ENCODE measurements at places on chromosomes 5 and 9.

- no peak for DNase-seq
Observed at GRCh38 chr9:37350486-37351190, 71.9 kb upstream of the GRHPR start.

GRCh38 chr9:97940233-97940632 lies 2.3 kb upstream of the HEMGN start:
- no peak for DNase-seq

DNA sequence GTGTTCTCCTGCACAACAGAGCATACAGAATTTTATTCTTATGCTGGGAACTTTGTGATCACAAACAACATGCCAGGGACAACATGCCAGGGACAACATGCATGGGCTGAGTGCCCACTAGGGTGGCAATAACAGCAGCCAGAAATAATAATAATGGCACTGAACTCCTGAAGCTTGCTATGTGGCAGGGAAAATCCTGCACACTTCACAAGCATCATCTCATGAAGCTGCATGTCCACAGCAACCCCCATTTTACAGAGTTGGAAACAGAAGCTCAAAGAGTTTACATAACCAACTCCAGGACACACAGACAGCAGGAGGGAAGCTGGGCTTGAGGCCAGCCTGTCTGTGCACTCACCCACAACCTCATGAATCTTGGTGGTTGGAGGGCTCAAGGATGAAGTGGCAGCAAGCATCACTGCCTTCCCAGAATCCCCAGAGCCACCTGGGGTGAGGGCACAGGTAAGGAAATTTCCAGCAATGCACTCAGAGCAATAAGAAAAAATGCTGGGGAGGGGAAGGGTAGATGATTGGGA lies 111.4 kb downstream of the GABBR2 start:
- DNase-seq = no peak

DNA sequence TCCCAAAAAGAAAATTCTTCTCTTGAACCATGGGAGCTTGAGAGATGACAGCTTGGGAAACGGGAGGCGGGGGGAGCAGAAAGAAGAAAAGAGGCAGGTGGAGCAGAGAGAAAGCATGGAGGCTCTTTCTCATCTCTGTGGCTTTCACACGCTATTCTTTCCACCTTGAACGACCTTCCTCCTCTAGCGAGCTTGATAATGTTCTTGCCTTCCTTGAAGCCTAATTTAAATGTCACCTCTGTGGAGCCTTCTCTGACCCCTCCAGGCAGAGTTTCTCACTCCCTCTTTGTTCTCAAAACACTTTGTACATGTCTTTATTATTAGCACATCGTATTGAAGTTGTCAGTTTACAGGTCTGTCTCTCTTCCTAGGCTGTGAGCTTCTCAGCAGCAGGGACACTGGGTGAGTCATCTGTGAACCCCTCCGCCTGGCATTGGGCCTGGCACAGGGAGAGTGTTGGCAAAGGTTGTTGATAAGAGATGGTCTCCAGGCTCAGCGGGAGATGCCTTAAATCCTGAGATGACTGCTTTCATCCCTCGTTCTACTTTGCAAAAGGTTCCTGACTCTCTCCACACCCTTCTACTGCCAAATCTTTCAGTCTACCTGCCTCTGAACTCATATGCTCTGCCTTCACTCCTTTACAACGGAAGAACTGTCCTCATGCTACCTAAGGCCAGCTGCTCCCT lies 14.1 kb upstream of the STRBP start:
- DNase-seq = no peak

GRCh38 chr9:123523001-123523400 lies 167.0 kb downstream of the CRB2 start:
- DNase-seq = no peak

- DNase-seq = no peak
Observed at GRCh38 chr9:112743216-112743836, 7.2 kb upstream of the SNX30 start.

DNA sequence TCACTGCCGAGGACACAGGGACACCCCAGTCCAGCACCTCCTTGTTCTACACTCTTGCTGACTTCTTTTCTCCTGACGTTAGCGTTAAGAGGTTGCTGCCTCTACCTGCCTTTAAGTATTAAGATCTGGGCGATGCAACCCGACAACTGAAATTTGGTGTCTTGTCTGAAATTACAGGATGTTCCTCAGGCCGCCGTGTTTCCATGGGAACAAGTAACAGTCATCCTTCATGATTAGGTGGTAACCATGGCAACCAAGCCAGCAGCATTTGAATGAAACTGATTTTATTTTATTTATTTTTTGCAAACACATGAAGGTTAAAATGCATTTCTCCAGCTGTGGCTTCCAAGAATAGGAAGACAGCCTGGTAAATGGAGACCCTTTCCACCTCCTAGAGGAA lies 20.8 kb downstream of the DAB2IP start:
- no peak for DNase-seq

GRCh38 chr5:172886476-172886875 lies 52.4 kb downstream of the ERGIC1 start:
- DNase-seq = no peak

DNA sequence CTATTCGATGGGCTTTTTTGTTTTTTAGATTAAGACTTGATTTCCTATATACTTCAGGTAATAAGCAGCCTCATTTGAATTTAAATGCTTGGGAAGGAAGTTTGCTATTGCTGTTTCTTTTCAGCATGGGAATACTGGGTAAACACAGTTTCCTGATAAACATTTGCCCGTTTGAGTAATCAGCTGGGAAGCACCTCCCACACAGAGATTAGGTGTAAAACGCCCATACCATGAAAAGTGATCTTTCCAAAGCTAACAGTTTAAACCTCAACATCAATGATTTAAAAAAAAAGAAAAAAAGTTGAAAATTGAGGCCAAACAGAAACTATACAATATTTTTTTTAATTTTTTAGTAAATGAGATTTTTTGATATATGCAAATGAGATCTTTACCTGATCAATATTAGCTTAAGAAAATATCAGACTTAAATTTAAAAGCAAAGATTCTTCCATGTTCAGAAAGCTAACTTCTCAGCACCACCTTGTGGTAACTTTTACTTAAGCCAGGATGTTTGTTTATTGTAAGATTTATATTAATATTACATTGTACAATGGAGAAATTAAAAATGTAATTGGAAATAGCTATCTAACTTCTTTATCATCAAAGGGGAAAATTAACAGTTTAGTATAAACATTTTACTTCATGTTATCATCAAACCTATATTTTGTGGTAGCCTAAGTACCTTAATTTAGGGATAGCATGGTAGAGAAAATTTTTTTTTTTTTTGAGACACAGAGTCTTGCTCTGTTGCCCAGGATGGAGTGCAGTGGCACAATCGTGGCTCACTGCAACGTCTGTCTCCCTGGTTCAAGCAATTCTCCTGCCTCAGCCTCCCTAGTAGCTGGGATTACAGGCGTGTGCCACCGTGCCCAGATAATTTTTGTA lies 39.8 kb downstream of the F2RL2 start:
- no peak for DNase-seq

GRCh38 chr9:117153021-117153420 lies 261.8 kb downstream of the ASTN2 start:
- no peak for DNase-seq

DNA sequence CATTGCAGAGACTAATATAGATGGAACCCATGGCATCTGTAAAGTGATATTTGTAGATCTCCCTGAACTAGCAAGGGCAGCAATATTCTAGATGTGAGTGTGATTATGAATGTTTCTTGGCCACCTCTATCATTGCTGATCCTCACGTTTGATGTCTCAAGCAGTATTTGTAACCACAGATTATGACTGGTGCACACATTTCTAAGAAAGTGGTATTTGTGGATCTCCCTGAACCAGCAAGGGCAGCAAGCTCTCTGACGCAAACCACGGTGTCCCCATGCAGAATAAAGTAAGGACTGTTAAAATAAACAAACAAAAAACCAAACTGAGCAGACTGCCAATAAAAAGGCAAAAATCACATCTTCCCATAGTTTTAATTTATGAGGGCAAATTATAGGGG lies 301.3 kb downstream of the CSNK1G3 start:
- no peak for DNase-seq

DNA sequence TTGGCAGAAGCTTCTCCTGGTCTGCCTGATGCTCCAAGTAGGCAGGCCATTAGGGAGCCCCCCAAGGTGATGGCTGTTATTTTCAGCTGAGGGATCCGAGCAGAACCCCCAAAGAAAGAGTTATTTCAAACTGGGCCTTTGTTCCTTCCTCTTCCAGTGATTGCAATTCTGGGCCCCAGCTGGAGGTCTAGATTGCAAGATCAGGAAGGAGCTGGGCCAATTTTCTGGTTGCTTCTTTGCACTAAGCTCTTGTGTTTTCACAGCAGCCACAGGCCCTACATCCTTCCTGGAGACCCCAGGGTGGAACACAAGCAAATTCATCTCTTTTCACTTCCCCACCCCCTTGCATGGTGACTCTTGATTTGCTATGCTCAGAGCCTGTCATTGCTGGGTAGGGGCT lies 215.0 kb downstream of the SEMA6A start:
- no peak for DNase-seq

GRCh38 chr5:140574165-140574564 lies 9.5 kb downstream of the SLC35A4 start:
- DNase-seq = no peak

DNA sequence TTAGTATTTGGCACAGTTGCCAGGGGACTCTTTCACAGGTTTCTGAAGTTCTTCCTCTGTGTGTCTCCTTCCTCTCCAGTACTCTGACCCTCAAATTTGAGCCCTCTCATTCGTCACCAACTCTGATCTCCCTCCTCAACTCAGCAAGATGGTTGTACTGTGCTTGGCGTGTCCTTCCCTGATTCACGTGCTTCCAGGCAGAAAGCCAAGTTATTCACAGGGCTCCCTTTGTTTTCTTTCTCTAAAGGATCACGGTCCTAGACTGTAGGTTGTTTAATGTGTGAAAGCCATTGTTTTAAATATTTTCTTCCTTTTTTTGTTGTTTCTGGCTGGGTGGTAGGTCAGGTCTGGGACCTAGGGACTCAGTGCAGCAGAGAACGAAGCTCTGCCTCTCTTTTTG lies 142.9 kb downstream of the DMAC1 start:
- no peak for DNase-seq

- no peak for DNase-seq
Observed at GRCh38 chr5:111774525-111774924, 17.5 kb upstream of the NREP start.

DNA sequence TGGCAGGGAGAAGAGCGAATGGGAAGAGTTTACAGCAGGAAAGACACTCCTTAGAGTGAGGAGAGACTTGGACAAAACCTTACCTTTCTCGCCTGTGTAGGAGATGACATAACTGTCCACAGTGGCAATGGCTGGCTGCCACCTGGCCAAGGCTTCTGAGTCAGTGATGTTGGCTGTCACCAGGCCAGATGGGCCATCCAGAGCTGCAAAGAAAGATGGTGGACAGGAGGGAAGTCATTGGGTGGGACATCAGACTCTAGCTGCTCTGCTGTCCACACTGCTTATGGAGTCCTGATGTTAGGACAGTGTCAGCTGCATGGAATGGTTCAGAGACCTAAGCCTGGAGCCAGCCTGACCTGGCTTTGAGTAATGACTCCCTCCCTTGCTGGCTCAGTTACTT lies 79.8 kb downstream of the TNC start:
- no peak for DNase-seq

- DNase-seq = no peak
Observed at GRCh38 chr5:133321286-133321832, 269.5 kb downstream of the HSPA4 start.

DNA sequence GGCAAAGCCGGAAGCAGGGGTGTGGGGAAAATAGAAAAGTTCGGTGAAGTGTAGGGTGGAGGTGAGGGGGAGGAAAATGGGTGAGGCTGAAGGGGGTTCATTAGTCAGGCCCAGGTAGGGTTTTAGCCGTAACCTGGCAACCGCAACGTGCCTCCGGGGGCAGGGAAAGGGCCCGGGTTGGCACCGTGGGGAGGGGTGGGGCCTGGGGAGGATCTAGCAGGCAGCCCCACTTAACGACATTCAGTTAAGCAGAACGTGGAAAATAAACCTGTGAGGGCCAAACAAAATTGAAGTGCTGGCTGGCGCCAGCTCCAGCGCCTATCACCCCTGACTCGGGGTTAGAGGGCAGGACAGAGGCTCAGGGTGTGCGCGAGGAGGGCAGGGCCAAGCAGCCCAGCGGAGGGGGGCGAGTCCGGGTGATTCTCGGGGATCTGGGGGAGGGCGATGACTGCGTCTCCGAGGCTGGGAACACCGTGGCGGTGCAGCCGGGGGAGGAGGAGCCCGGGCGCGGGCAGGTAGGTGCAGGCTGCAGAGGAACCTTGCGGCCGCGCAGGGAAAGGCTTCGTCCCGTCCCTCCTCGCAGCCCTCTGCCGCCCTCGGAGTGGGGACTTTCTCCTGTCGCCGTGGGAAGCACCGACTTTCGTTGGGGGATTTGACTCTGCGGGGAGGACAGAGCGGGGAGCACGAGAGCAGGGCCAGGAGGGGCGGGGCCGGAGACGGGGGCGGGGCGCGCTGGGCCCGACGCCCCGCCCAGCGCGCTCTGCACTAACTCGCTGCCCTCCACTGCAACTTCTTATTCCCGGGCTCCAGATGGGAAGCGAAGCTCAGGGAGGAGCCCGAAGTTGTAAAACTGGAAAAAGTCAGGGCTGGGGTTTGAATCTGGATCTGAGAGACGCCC lies 5.1 kb downstream of the RGS14 start:
- peak; percentile 27 for DNase-seq

GRCh38 chr5:15858326-15858725 lies 321.3 kb downstream of the MARCHF11 start:
- DNase-seq = no peak

DNA sequence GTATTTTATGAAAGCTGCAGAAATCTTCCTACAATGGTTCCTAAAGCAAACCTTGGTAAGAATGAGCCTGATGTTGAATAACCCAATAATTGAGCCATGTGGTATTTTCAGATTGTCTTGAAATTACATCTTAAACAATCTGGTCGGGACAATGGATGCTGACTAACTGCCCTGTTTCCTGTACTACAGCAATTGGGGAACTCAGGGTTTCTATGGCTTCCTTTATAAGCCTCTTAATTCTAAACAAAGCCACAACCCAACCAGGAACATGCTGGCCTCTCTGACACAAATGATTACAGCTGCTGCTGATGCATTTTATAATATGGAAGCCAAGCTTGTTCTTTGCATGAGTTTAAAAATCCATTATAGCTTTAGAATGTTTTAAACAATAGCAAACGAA lies 30.2 kb downstream of the PTPN3 start:
- DNase-seq = no peak

- DNase-seq = no peak
Observed at GRCh38 chr5:149207831-149208230, 63.8 kb upstream of the AFAP1L1 start.

DNA sequence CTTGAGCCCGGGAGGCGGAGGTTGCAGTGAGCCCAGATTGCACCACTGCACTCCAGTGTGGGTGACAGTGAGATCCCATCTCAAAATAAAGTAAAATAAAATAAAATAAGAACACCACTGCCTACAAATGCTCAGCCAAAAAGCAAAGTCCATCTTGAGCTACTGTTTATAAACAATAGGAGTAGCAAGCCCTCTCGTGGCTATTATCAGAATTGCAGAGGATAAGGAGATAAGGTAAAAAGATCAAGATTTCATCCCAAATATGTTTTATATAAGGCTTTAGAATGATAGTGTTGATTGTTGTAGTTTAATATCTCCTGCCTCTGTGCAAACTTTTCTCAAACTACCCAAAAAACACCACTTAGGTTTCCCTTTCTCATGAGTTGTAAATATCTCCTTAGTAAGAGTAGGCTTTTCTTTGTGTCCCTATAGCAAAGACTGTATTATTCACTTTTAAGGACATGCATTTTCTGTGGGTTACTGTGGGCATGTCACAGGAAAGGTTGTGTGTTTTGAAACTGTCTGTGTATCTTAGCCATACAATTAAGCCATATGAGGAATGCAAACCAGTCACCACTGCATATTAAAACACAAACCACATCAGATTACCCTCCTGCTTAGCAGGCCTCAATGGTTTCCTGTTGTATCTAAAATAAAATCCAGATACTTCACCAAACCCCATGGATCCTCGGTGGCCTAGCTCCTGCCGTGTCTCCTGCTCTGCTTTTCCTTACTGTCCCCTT lies 31.8 kb upstream of the CKS2 start:
- DNase-seq = no peak

Data from activated CD8-positive, alpha-beta memory T cell treated with anti-CD3 and anti-CD28 coated beads for 1 hour (primary cell).